ENCODE measurements at places on chromosomes 12 and 14. TPM values are rescaled to one million over a fixed set of nuclear protein-coding genes. Genes with fewer than 3 reads are reported as not detected.

DNA sequence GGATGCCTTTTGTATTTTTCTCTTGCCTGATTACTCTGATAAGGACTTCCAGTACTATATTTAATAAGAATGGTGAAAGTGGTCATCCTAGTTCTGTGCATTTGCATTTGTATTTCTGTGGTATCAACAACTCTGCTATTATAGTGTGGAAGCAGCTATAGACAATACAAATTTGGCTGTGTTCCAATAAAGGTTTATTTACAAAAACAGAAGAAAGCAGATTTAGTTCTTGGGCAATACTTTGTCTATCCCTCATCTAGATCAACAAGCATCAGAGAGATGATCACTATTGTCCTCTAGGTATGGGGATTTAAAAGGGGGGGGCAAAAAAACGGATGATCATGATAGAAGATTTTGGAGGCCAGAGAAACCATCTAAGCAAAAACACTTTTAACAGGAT lies 19.1 kb upstream of the BTG1 start:
- no peak for DNase-seq
- no peaks in the 10 kb centered on the region for H3K4me1 ChIP-seq
- no peak overlapping the region for H3K4me3 ChIP-seq
- H3K27ac ChIP-seq = no peak overlapping the region

DNA sequence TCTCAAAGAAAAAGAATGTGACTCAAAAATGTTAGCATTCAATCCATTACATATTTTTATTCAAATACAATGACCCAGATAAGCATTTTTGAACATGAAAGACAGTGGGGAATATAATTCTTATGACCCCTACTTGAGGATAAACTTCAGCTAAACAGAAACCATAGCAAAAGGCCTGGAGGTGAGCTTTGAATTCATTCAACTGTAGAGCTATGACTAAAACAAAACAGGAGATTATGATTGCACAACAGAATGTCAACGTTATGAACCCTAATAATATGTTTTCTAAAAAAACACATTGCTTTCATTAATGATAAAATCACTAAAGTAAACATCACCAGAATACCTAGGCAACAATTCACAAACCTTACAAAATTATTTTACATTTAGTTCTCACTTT lies 27.8 kb downstream of the EFCAB11 start:
- no peak overlapping the region for H3K4me3 ChIP-seq
- no peaks in the 10 kb centered on the region for H3K4me1 ChIP-seq
- H3K27me3 ChIP-seq = no peaks in the 10 kb centered on the region
- H3K36me3 ChIP-seq = no peaks in the 10 kb centered on the region
- no peak overlapping the region for H3K27ac ChIP-seq

DNA sequence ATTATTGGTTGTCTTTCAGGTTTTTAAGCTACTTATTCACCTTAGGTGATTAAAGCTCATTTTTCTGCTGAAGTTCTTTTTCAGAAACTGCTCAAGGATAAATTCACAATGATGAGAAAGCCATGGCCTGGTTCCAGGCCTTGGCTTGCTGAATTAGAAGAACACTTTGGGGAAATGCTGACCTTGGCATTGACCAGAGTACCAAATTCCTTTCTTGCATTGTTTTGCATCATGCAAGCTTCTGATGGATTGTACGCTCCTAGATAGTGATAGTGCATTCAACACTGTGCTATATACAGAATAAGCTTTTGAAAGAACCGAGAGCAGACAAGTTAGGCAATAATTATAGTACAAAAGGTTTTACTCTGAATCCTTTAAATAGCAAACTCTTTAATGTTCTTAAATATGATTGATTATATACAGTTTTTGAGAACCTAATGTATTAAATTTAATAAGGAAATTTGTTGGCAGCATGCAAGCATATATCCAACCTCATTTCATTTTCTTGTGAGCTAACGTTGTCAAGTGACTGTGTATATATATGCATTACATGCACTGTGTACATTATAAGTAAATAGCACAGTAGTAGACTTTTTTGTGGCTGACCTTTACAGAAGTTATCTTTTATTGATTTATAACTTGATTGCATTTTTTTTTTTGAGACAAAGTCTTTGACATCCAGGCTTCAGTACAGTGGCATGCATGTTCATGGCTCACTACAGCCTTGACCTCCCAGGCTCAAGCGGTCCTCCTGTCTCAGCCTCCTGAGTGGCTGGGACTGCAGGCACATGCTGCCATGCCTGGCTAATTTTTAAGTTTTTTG lies 99.2 kb downstream of the DIP2B start:
- H3K27me3 ChIP-seq = no peaks in the 10 kb centered on the region
- H3K27ac ChIP-seq = no peak overlapping the region
- no peak for DNase-seq
- H3K4me3 ChIP-seq = no peak overlapping the region

The TAS2R46 gene
- total RNA-seq = 1.9 TPM

The LMO3 gene
- 3.7 TPM for total RNA-seq

Measured in prostate gland (tissue), 2 donors.